Hepatocyte (in vitro differentiated cells): ENCODE measurements at places on chromosomes 16 and 17.

- DNase-seq, result no peak
Measured at GRCh38 chr17:69150333-69150732, 8.6 kb upstream of the ABCA6 start.

- DNase-seq, result no peak
Measured at GRCh38 chr16:25709213-25709612, 17.5 kb downstream of the HS3ST4 start.

- no peak for DNase-seq
Measured at GRCh38 chr16:48591976-48592375, 18.0 kb downstream of the N4BP1 start.

GRCh38 chr17:81964081-81964849 lies 3.3 kb upstream of the NOTUM start:
- no peak for DNase-seq

- DNase-seq, result no peak
Measured at GRCh38 chr17:60678118-60678444, 430 bp downstream of the BCAS3 start.

DNA sequence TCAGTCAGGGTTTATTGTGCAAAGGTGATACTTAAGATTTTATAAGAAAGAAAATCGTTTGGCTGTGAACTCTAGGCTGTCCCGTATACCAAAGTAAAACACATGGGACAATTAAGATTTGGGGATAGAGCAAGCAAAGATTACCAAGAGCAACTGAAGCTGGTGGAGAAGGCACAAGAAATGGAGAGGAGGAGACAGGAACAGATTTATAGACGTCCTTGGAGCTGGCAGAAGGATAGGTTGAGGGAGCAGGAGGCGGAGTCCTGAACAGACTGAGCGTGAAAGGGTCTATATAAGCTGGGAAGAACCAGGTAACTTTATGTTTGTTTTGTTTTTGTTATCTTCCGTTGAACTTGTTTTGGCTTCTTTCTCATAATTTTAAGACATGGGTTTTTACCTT lies 3.8 kb downstream of the TNRC6C start:
- no peak for DNase-seq

DNA sequence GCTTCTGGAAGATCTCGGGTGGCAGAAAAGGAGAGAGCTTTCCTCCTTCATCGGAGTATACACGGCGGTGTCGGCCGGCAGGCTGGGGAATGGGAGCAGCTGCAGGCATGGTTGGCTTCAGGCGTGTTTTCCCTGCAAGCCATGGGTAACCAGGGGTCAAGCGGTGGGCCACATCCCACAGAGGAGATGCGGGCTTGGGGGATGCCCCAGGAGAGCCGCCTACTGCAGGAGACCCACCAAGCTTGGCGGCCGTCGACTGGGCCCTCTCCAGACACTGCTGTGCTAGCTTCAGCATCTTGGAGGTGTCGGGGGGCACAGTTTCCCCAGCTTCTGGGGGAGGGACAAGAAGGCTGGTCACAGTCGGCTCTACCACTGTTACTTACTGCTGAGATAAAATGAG lies 4.2 kb downstream of the VPS9D1 start:
- no peak for DNase-seq

DNA sequence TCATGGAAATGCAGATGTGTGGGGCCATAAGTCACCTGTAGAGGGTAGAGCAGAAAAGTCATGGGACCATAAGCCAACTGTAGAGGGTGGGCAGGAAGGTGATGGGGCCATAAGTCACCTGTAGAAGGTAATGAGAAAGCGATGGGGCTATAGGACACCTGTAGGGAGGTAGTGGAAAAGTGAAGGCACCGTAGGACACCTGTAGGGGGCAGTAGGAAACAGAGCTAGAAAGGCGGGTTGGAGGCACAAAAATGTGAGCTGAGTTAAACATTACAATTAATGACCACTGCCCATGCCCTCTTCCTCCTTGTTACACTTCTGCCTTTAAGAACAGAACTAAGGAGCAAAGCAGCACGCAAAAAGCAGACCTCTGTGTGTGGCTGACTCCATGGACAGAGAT lies 150.1 kb downstream of the SHISA6 start:
- DNase-seq, result peak; percentile 44

GRCh38 chr16:10001258-10001775 lies 180.9 kb downstream of the GRIN2A start:
- no peak for DNase-seq

DNA sequence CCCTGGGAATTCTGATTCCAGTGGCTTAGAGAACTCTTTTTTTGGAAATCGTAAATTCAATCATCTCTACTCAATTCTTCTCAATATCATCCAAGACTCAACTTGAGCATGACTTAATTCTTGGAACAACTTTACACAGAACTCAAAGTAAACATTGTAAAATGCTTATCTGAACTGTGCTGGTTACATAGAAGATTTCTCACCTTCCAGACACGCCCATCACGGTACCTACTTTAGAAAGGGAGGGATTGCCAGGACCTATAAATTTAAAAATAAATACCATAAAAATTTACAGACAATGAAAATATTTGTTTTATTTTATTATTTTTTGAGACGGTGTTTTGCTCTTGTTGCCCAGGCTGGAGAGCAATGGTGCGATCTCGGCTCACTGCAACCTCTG lies 26.5 kb downstream of the MAP1LC3B start:
- DNase-seq, result peak; percentile 37
